ENCODE measurements at places on chromosomes 13 and 19. TPM values are rescaled to one million over a fixed set of nuclear protein-coding genes. Genes with fewer than 3 reads are reported as not detected.

DNA sequence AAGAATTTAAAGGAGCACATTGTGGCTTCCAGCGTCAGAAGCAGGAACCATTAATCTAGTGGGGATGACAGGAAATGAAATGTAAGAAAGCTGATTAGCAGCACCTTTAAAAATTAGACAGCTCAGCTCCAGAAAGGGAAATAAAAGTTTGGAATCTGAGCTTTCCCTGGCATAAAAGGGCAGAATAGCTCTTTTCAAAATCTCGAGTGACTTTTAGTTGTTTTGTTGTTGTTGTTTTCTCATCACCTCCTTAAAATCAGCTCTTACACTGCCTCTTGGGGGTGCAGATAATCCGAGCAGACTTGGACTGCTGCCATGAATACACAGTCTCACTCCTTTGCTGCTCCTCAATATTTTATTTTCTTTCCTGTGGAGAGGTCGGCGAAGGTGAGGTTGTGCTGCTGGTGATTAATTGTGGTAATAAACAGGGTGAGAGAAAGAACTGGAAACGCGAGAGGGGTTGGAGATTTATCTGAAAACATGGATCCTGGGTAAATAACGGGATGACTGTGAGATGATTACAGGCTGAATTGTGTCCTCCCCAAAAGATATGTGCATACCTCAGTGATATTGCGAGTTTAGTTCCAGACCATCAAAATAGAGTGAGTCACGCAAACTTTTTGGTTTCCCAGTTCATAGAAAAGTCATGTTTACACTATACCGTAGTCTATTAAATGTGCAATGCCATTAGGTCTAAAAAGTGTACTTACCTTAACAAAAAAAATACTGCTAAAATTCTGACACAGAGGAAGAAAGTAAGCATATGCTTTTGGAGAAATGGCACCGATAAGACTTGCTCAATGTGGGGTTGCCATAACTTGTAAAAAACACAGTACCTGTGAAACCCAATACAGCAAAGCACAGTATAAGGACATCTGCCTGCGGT lies 787.7 kb downstream of the UQCRFS1 start:
- DNase-seq: peak; percentile 52

Gene PROZ
- total RNA-seq: not detected

GRCh38 chr13:93173654-93174053 lies 53.0 kb upstream of the GPC6 start:
- peak; percentile 37 for DNase-seq

Gene ZNF606
- total RNA-seq: 17.2 TPM

DNA sequence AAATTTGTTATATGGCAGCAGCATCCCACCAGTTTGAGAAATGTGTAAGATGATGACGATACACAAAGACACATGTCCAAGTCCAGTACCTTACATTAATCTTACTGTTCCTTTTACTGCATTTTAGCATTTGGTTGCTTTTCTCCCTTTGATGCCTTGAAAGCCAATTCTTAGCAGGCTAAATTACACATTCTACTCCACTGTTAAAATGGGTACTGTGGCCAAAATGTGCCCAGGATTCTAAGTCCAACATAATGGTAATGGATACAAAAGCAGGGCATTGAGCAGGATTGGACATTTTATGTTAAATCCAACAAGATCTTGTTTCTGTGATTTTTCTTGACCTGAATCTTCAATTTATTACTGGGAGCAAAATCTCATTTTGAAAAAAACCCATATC lies 52.8 kb upstream of the RAP2A start:
- DNase-seq: no peak

DNA sequence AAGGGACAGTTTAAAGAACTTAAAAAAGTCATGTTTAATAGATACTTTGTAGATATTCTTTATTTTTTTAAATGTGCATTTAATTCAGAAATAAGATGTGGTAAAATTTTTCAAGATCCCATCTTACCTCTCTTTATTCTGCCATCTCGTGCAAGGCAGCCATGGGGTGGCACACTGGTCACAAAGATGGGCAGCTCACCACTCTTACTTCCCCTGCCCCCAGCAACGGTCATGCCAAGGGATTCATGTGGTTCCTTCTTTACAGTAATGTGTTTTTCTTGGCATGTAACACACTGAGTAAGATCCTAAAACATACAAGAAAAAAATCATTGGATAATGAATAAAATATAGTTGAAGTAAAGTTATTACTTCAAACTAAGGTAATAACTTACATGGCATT lies 64.2 kb downstream of the LNX2 start:
- peak; percentile 58 for DNase-seq

Data from GM23248 (cell line).